Right ventricle myocardium inferior (tissue), 1 donor: ENCODE measurements at places on chromosomes 3 and 15. TPM values are rescaled to one million over a fixed set of nuclear protein-coding genes. Genes with fewer than 3 reads are reported as not detected.
A peak's percentile ranks its signal among the peaks of the same experiment; 100 is the strongest.

Gene RARB
- 17.5 TPM for total RNA-seq

Gene SHC4
- 1.5 TPM for total RNA-seq

DNA sequence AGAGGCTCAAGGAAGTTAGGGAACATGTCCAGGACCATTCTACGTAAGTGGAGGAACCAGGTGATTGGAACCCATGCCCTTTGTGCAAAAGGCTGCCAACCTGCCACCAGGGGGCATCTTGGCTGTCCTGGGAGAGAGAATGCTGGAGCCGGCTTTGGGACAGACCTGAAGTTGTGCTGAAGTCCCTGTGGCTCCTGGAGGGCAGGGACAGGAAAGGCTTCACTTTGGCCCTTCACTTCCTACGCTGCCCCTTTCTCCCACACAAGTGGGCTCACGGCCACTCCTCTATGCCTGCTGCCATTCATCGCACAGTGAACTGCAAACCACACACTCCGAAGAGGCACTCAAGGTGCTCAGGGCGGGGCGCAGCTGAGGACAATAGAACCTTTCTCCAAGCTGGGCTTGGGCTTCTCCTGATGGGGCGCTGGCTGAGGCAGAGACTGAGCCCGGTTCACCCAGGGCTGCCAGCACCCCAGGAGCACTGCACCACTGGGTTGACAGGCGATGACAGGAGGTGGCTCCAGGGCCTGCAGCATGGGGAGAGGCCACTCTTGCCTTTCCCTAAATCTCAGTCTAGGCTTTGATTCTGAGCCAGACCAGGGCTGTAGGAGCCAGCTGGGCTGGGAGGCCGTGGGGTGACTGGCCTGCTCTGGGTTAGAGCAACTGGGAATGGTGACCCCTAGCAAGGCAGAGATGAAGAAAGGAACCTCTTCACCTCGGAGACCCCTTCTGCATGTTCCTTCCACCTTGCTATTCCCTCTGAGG is 8.4 kb downstream of the SHF start:
- DNase-seq = no peak

- peak; percentile 61 for DNase-seq
Measured at GRCh38 chr3:125959317-125960065, 9.5 kb upstream of the ROPN1B start.

DNA sequence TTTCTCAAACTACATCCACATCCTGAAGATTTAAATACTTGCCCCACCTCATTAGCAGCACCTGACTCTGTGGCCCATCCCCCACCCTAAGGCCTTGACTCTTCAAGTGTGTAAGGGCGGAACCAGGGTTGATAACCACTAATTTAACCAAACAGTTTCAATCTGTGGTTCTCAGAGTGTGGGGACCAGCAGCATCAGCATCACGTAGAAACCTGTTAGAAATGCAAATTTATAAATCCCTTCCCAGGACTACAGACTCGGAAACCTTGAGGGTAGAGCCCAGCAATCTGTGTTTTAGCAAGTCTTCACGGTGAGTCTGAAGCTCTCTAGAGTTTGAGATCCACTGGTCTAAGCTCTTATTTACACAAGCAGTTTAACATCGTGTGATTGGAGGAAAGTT is 12.4 kb downstream of the GNB4 start:
- no peak for DNase-seq

GRCh38 chr3:107421170-107421792 is 44.0 kb downstream of the CCDC54 start:
- no peak for DNase-seq
